ENCODE measurements at places on chromosomes 4 and X. TPM values are rescaled to one million over a fixed set of nuclear protein-coding genes. Genes with fewer than 3 reads are reported as not detected.

- no peak for DNase-seq
Observed at GRCh38 chr4:78749258-78749971, 26.7 kb upstream of the BMP2K start.

GRCh38 chr4:25065932-25066590, 35.3 kb upstream of the LGI2 start:
- no peak for DNase-seq

DNA sequence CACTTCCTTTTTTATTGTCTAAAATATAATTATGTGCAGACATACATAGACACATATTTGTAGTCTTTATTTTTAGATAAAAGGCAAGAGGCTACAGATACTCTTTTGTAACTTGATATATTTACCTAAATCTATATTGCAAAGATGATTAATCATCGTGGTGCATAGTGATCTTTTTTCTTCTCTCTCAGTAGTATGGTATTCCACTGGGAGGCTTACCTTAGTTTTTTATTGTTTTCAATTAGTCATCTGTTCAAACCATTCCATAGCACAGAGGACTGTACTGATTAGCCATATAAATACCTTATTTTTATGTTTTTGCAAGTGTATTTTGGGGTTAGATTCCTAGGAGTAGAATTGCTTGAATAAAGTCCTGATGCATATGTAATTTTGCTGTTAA, 619.7 kb downstream of the GRXCR1 start:
- no peak for DNase-seq

DNA sequence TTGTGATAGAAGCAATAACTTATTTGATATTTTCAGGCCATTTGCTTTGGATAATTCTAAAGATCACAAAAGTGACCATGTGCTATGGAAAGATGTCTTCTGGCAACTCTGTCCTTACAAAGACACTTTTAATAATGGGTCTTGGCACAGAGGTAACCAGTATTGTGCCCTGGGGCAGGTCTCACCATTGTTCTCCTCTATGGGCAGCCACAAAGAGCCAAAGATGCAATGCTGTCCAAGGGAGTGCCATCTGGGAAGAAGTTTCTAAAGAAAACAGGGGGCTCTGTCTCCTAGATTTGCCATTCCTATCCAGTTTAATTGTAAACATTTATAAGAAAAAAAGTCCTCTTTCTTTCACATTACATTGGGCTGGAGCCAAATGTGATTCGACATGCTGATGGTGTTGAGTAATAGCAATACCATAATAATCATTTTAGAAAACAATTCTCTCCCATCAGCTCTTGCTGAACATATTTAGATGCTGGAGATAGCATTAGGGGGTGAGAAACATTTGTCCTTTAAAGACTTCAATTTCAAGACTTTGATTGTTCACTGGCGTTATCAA, 179.9 kb downstream of the KIT start:
- DNase-seq = no peak

DNA sequence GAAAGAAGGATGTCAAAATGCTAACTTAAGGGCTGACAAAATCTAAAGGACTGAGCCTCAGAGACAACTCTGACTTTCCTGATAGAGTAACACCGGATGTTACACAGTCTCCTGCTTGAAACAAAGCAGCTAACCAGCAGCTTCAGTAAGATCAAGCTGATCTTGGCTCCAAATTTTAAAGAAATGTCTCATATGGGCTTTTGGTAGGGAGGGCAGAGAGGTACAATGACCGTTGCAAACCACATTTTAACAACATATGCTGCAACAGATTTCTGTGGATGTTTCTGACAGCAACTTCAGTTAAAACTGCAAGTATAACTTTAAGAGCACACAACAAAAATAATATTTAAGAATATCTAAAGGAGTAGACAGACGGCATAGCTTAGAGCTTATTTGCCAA, 9.1 kb downstream of the RPGR start:
- DNase-seq = no peak

GRCh38 chr4:138976526-138976925, 39.1 kb upstream of the NOCT start:
- no peak for DNase-seq

GRCh38 chr4:99264927-99265326, 25.9 kb downstream of the ADH1A start:
- no peak for DNase-seq

The TMEM255A gene
- total RNA-seq = 1.00 TPM

The EPGN gene
- not detected for total RNA-seq

Measured in mesenteric fat pad (tissue), 1 donor.